AG09309 (cell line): ENCODE measurements at places on chromosomes 11 and 22.

DNA sequence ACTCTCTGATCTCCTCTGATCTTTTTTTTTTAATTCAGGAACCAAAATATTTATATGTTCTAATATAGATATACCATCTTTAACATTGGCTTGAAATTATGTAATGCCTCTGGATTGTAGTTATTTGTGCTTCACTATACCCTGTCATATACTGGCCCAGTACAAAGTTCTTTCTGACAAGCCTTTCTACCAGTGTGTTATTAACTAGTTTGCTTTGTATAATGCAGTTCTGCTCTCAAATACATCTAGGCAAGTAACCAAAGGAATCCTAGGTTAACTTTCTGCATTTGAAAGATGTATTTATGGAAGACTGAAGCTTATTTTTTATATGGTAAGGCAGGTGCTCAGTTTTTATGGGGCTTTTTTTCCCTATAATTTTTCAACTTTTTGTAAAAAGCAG, 36.1 kb downstream of the ARHGEF12 start:
- DNase-seq = no peak

- DNase-seq = no peak
These were observed 11.6 kb downstream of the PICK1 start for GRCh38 chr22:38068641-38069371.

GRCh38 chr11:10379426-10379825, 74.6 kb downstream of the ADM start:
- peak; percentile 88 for DNase-seq

DNA sequence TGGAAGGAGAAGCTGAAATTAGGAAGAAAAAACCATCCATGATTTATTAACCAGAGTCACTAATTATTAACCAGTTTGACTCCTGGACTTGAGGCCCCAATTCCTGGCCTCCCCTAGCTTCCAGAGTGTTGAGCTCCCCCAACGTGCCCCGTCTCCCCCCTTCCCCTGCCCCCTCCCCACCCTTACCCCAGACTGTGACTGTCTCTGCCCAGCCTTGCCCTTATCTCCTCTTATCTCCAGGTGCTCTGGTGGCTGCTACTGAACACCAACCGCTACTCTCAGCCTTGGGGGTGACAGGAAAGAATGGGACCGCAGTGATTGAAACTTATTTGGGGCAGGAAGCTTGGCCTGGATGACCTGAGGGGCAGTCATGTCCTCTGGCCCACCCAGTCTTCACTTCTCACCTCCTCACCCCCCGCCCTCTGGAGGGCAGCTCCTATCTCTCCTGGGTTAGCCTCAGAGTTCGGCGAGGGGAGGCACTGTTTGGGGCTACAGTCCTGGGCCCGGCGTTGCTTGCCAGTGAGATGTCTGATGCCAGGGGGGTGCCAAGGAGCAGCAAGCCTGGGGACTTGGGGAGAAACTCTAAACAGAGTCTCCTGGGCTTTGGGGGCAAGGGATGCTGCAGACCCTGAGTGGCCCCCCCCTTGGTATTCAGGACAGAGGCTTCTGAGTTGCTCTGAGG, 15.5 kb downstream of the NECTIN1 start:
- no peak for DNase-seq

DNA sequence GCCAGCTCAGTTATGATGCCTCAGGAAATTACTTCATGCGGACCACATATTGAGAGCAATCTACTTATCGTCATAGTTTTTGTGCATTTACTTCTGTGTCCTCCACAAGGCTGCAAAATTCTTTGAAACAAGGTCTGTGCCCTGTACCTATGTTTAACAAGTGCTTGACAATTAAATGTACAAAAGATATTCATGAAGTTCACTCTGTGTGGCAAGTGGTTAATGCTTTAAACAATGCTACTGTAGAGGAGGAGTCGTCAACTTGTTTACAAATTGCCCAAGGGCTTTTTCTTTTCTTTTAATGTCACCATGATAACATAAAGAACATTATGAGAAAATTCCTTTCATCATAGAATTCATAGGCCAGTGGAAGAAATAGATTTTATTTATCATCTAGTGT, 871.5 kb upstream of the CCDC90B start:
- DNase-seq = no peak

GRCh38 chr11:100890789-100891188, 203.7 kb downstream of the ARHGAP42 start:
- DNase-seq = peak; percentile 83

- no peak for DNase-seq
These were observed 85.5 kb upstream of the PRR5 start for GRCh38 chr22:44616461-44616860.

DNA sequence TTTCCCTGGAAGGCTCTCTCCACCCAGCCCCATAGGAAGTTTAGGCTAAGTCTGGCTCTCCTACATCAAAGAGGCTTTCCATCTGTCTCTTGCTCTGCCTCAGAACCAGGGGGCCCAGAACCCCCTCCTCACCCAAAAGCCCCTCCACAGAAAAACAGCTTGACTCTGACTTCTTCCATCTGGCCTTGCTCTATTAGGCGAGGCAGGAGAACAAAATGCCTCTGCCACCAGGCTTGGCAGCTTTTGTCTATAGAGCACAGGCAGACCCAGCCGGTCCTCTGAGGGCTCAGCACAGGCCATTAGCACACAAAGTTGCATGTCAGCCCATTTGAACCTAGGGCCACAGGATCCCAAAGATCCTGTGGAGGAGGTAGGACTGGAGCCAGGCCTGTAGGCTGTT, 75.7 kb upstream of the SUSD2 start:
- DNase-seq = no peak

- no peak for DNase-seq
These were observed 34.9 kb downstream of the RSPH14 start for GRCh38 chr22:23106906-23107367.

GRCh38 chr11:111683806-111684205, 81.6 kb downstream of the SIK2 start:
- DNase-seq = no peak

GRCh38 chr11:86863476-86863875, 63.1 kb downstream of the PRSS23 start:
- DNase-seq = no peak

DNA sequence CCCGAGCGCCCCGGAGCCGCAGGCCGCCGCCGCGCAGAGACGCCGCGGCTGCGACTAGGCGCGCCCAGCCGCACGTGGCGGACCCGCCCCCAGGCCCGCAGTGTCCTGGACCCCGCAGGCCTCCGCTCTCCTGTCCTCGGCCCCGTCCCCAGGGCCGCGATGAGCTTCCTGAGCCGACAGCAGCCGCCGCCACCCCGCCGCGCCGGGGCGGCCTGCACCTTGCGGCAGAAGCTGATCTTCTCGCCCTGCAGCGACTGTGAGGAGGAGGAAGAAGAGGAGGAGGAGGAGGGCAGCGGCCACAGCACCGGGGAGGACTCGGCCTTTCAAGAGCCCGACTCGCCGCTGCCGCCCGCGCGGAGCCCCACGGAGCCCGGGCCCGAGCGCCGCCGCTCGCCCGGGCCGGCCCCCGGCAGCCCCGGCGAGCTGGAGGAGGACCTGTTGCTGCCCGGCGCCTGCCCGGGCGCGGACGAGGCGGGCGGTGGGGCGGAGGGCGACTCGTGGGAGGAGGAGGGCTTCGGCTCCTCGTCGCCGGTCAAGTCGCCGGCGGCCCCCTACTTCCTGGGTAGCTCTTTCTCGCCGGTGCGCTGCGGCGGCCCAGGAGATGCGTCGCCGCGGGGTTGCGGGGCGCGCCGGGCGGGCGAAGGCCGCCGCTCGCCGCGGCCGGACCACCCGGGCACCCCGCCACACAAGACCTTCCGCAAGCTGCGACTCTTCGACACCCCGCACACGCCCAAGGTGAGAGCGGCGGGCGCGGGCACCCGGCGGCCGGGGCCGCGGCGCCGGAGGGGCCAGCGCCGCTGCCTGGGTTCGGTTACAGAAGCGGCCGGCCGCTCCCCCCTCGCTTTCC, 528 bp downstream of the WEE1 start:
- DNase-seq = no peak

- no peak for DNase-seq
These were observed 34.7 kb upstream of the RFPL3 start for GRCh38 chr22:32322986-32323385.

DNA sequence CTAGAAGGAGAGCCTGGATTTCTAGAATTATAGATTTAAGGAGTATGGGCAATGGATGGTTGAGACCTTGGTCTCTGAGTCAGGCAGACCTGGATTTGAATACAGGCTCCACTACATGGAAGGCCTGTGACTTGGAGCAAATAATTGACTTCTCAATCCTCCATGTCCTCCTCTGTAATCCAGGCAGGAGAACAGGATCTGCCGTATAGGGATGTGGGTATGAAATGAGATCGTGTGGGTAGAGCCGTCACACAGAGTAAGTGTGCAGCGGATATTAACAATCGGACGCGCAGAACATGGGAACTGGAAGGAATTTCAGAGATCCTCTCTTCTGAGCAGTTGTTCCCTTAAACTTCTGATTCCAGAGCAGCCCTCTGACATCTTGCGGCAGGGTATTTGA, 11.5 kb upstream of the TMPRSS13 start:
- no peak for DNase-seq

DNA sequence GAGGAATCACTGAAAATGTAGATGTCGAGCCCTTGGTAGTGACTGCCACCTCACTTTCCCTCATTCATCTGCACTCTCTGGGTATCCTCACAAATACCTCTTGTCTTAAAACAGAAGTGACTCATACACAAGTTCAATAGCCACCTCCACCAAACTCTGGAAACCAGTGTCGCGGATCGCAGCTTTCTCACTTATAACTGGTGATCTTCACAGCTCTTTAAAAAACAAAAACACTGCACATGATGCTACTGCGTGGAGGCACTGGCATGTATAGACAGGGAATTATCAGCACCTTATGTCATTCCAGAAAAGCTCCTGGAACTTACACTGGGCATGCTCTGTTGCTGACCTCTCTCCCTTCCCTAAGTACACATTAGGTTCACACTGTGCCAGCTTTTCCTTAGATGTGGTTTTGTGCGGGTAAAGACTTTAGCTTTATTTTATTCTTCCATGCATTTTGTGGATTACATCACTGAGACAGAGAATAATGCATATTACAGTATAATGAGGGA, 425.5 kb upstream of the CADM1 start:
- no peak for DNase-seq

GRCh38 chr22:28398981-28399380, 280.7 kb downstream of the TTC28 start:
- no peak for DNase-seq

- DNase-seq = peak; percentile 57
These were observed 305.7 kb downstream of the BLID start for GRCh38 chr11:121810291-121810690.

GRCh38 chr11:26987272-26987671, 6.6 kb upstream of the FIBIN start:
- DNase-seq = no peak

DNA sequence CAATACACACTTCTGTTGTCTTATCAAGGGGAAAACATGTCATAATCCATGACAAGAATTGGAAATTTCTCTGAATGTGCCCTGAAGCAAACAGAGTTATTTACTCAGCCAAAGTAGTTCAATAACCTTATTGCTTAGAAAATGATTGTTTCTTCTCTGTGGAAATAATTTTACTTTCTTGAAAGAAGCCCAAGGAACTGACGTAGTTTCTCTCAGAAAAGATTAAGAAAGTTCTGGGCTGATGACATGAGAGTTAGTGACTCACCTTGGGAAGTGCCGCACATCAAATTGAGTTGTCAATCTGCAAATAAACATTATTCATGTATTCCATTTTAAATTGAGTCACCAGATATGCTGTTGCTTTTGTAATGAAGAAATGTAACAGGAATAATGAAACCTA, 418.6 kb upstream of the LRRC4C start:
- no peak for DNase-seq

DNA sequence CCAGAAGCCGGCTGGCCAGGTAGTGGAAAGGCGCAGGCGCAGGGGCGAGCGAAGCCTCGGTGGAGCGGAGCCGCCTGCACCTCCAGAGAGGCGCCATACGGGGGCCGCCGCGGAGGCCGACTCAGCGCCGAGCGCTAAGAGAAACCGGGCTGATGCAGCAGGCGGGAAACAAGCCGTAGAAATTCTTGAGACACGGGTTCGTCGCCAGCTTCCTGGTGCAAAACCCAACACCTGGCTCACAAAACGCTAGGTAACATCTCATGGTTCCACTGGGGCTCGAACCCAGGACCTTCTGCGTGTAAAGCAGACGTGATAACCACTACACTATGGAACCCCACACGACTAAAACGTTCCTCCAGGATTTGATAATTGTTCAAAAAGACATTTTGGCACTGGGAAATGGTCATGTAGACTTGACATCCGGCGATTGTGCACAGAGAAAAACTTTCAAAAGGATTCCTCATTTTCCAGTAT, 39.1 kb downstream of the OR4D9 start:
- peak; percentile 77 for DNase-seq

DNA sequence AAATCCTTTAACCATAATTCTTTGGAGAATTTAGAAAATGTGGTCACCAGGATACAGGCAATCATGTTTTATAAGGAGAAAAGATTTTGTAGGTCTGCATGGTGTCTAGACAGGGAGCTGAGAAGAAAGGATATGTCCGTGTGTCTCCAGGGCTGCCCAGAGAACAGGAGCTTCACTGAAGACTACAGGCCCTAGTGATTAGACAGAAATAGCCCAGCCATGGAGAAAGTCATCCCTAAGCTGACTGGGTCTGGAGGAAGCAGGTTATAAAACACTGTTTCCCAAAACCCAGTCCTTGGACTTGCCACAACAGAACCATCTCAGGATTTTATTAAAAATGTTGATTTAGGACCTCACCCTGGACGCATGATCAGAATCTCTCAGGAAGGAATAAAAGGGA, 84.4 kb downstream of the GALNT18 start:
- DNase-seq = no peak

- DNase-seq = no peak
These were observed 4.3 kb downstream of the SMTN start for GRCh38 chr22:31085493-31085824.

DNA sequence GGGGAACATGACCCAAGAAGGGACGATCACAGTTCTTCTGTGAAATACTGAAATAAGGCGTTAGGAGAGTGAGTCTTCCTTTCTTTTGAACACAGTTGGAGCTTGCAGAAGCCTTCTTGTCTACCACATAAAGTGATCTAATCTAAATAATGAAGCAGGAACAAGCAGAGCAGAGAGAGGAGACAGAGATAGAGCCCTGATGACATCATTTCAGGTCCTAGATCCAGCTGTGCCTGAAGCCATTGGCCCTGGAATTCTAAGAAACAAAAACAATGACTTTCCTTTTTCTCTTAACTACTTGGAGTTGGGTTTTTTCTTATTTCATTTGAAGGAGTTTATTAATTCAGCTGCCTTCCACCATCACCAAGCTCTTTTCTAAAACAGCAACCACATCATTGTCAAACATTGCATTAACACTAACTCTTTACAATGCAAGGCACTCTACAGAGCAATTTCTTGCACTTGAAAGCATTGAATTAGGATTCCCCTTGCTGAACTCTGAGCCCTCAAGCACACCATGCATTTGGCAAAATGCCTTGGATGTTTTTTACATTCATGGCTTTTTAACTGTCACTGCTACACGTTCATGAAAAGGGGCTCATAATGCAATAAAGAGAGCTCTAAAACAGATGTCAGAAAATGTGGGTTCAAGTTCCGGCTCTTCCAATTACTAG, 117.2 kb upstream of the TIMP3 start:
- no peak for DNase-seq
